CD4-positive, CD25-positive, alpha-beta regulatory T cell (primary cell): ENCODE measurements at places on chromosomes 6 and 20. TPM values are rescaled to one million over a fixed set of nuclear protein-coding genes. Genes with fewer than 3 reads are reported as not detected.

The TGM3 gene
- polyA plus RNA-seq: not detected

The MARCKS gene
- polyA plus RNA-seq: 0.07 TPM

The TMEM200A gene
- polyA plus RNA-seq: 0.95 TPM

The KIF6 gene
- not detected for polyA plus RNA-seq

The SLC22A2 gene
- polyA plus RNA-seq: not detected

The AKAP7 gene
- polyA plus RNA-seq: 16.0 TPM

The PRKN gene
- polyA plus RNA-seq: 3.3 TPM

The TMEM217 gene
- polyA plus RNA-seq: 0.79 TPM

The JPH2 gene
- polyA plus RNA-seq: not detected

The POPDC3 gene
- polyA plus RNA-seq: not detected

The RREB1 gene
- 2.3 TPM for polyA plus RNA-seq

DNA sequence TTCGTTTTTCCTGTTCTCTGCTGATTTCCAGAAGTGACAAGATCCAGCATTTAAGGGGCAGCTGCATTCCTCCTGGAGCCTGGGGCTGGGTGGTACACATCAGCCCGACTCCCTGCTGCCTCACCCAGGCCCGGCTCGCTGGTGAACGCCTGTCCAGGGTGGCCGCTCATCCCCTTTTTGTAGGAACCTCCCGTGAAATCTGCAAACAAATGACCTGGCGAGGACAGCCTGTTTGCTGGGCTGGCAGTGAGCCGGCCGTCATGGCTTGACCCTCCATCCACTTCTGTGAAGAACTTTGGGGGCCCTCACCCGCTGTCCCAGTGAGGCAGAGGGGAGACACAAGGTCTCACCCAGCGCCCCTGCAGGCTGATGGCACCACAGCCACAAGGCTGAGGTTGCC is 39.0 kb downstream of the PYGB start:
- H3K4me1 ChIP-seq: no peaks in the 10 kb centered on the region
- no peak overlapping the region for H3K4me3 ChIP-seq
- no peaks in the 10 kb centered on the region for H3K27me3 ChIP-seq
- peaks cover 67% of the 10 kb centered on the region for H3K36me3 ChIP-seq
- DNase-seq: no peak
- H3K27ac ChIP-seq: no peak overlapping the region

GRCh38 chr6:150198532-150198931 is 55.7 kb downstream of the PPP1R14C start:
- DNase-seq: no peak
- H3K36me3 ChIP-seq: no peaks in the 10 kb centered on the region
- H3K27me3 ChIP-seq: no peaks in the 10 kb centered on the region
- H3K4me3 ChIP-seq: no peak overlapping the region
- no peak overlapping the region for H3K27ac ChIP-seq

GRCh38 chr6:26045065-26045927 is 41.9 kb upstream of the HFE start:
- peaks cover 26% of the 10 kb centered on the region for H3K4me1 ChIP-seq
- H3K36me3 ChIP-seq: no peaks in the 10 kb centered on the region
- H3K4me3 ChIP-seq: peak overlapping the region; percentile 100

- H3K4me3 ChIP-seq: no peak overlapping the region
- H3K36me3 ChIP-seq: no peaks in the 10 kb centered on the region
- DNase-seq: no peak
- no peaks in the 10 kb centered on the region for H3K4me1 ChIP-seq
- no peaks in the 10 kb centered on the region for H3K27me3 ChIP-seq
These were observed 46.4 kb upstream of the COL21A1 start for GRCh38 chr6:56293781-56294180.

GRCh38 chr6:20479060-20479459 is 55.2 kb upstream of the CDKAL1 start:
- H3K36me3 ChIP-seq: peaks cover 38% of the 10 kb centered on the region
- no peaks in the 10 kb centered on the region for H3K4me1 ChIP-seq
- H3K27me3 ChIP-seq: no peaks in the 10 kb centered on the region
- no peak for DNase-seq
- no peak overlapping the region for H3K4me3 ChIP-seq

- H3K4me1 ChIP-seq: no peaks in the 10 kb centered on the region
- peaks cover 15% of the 10 kb centered on the region for H3K27me3 ChIP-seq
These were observed 44.6 kb upstream of the HDDC2 start for GRCh38 chr6:125346201-125346925.

- H3K27ac ChIP-seq: no peak overlapping the region
- H3K4me3 ChIP-seq: no peak overlapping the region
- no peak for DNase-seq
- no peaks in the 10 kb centered on the region for H3K27me3 ChIP-seq
- H3K36me3 ChIP-seq: no peaks in the 10 kb centered on the region
These were observed 125.0 kb upstream of the DOK5 start for GRCh38 chr20:54350415-54350814.

- no peak overlapping the region for H3K4me3 ChIP-seq
- no peaks in the 10 kb centered on the region for H3K36me3 ChIP-seq
- no peaks in the 10 kb centered on the region for H3K4me1 ChIP-seq
- H3K27ac ChIP-seq: no peak overlapping the region
These were observed 129.3 kb upstream of the PDE7B start for GRCh38 chr6:135722190-135722589.

DNA sequence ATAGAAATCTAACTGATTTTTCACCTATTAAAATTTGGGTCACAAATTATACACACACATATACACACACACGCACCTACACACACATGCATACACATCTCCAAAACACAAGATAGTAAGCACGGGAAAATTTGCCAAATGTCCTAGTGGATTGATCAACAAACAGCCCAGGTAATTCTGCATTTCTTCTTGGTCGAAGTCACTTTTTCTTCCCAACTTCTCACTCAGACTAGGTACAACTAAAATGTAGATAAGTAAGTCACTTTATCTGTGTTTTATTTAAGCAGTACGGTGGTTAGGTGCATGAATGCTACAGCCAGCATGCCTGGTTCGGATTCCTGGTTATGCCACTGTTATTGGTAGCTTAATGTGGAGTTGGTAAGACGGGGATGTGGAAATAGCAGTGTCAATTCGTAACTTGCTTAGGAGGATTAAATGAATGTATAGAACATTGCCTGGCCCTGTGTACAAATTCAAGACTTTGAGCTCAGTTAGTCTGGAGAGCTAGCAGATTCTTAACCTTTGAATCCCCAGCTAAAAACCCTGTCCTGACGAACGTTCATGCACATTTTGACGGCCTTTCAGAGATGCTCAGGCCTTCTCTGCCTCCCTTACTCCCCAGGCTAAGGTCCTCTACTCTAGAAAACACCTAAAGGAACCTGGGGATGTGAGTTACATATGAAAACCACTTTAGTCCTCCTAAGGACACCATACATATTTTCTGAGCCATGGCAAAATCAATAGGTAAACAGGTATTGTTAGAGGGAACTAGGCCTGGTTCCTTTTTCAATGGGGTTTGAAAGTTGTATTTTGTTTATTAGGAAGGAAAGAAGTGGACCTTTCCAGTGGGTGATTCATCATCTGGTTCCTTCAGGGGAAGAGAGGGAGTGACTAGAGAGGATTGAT is 50.9 kb downstream of the CYP24A1 start:
- no peak overlapping the region for H3K4me3 ChIP-seq
- H3K4me1 ChIP-seq: no peaks in the 10 kb centered on the region
- no peak for DNase-seq
- no peak overlapping the region for H3K27ac ChIP-seq
- H3K36me3 ChIP-seq: no peaks in the 10 kb centered on the region

- no peak overlapping the region for H3K27ac ChIP-seq
- no peak for DNase-seq
- no peaks in the 10 kb centered on the region for H3K4me1 ChIP-seq
- no peaks in the 10 kb centered on the region for H3K27me3 ChIP-seq
- H3K36me3 ChIP-seq: no peaks in the 10 kb centered on the region
These were observed 265.5 kb downstream of the DLL1 start for GRCh38 chr6:170025341-170025911.

- H3K27me3 ChIP-seq: no peaks in the 10 kb centered on the region
- peaks cover 40% of the 10 kb centered on the region for H3K4me1 ChIP-seq
- H3K36me3 ChIP-seq: peaks cover 19% of the 10 kb centered on the region
- no peak for DNase-seq
- no peak overlapping the region for H3K27ac ChIP-seq
These were observed 4.3 kb downstream of the PSMG4 start for GRCh38 chr6:3263096-3263495.

DNA sequence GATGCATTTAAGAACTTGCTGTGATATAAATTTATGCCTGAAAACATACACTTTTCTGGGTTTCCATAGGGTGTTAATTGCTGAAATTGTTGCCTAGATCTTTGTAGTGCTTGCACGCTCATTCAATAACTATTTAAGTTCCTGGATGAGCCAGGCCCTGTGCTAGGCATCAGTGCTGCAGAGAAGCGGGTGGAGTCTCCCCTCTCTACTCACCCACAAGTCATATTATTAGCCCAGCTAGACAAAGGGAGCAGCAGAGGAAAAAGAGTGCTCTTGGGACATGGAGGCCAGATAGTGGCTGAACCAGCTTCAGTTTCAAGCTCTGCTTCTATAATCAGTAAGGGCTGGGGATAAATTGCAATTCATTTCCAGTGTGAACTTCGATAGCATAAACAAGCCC is 329.1 kb downstream of the TFAP2B start:
- no peak overlapping the region for H3K27ac ChIP-seq
- H3K36me3 ChIP-seq: no peaks in the 10 kb centered on the region
- no peaks in the 10 kb centered on the region for H3K27me3 ChIP-seq
- no peak for DNase-seq
- no peak overlapping the region for H3K4me3 ChIP-seq
- H3K4me1 ChIP-seq: no peaks in the 10 kb centered on the region

DNA sequence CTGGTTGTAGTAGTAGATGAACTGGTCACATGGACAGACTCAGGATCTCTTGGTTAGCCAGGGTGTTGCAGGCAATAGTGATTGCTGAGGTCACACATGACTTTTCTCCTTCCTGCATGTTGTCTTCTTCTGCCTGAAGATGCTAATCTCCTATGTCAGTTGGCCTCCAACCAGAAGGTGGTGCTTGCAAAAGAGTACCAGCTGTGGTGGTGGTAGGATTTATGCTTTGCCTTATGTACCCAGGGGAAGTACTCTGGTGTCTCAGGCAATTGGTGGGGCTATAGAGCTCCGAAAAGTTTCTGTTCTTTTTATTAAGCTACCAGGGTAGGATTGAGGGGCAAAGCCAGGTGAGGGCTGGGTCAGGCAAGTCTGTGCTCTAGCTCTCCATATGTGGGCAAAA is 98.5 kb downstream of the CARMIL1 start:
- no peaks in the 10 kb centered on the region for H3K27me3 ChIP-seq
- no peak overlapping the region for H3K27ac ChIP-seq
- no peaks in the 10 kb centered on the region for H3K36me3 ChIP-seq
- H3K4me3 ChIP-seq: no peak overlapping the region
- H3K4me1 ChIP-seq: no peaks in the 10 kb centered on the region

GRCh38 chr20:60209048-60209447 is 250.8 kb downstream of the CDH26 start:
- no peaks in the 10 kb centered on the region for H3K4me1 ChIP-seq
- H3K36me3 ChIP-seq: no peaks in the 10 kb centered on the region
- DNase-seq: no peak
- no peak overlapping the region for H3K27ac ChIP-seq
- H3K27me3 ChIP-seq: no peaks in the 10 kb centered on the region
- H3K4me3 ChIP-seq: no peak overlapping the region

DNA sequence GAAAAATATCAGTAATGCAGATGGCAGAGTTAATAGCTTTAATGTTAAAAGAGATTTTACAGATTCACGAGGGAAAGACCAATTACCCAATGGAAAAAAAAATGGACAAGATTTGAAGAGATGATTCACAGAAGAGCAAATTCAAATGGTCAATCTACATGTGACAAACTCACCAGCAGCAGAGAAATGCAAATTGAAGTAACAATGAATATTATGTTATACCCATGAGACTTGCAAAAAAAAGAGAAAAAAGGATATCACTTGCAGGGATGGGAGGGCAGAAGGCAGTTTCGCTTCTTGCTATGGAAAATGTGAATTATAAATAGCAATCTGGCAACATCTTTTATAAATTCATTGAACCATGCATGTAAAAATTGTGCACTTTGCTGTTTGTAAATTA is 55.9 kb downstream of the PROKR2 start:
- H3K27me3 ChIP-seq: peaks cover 7% of the 10 kb centered on the region
- H3K4me3 ChIP-seq: no peak overlapping the region
- H3K36me3 ChIP-seq: no peaks in the 10 kb centered on the region
- no peaks in the 10 kb centered on the region for H3K4me1 ChIP-seq

DNA sequence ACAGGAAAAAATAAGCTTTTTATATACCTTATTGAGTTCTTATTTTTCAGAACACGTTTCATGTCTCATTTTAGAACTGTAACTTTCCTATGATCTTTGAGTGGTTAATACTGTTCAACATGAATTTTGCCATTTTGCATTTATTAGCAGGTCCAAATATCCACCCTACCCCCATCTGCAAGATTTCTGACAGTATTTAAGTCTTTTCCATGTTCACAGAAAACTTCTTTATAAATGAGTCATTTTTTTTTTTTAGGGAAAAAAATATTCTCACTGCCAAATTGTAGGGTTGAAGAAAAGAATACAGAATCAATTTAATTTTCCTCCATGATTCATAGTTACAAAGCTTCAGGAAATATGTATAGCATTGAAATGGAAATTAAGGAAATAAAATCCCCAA is 101.8 kb downstream of the COL21A1 start:
- no peak for DNase-seq
- no peaks in the 10 kb centered on the region for H3K36me3 ChIP-seq
- H3K4me1 ChIP-seq: no peaks in the 10 kb centered on the region
- no peaks in the 10 kb centered on the region for H3K27me3 ChIP-seq
- no peak overlapping the region for H3K4me3 ChIP-seq
- H3K27ac ChIP-seq: no peak overlapping the region

GRCh38 chr20:46304361-46304760 is 3.9 kb downstream of the CDH22 start:
- H3K27me3 ChIP-seq: peaks cover 17% of the 10 kb centered on the region
- no peak overlapping the region for H3K27ac ChIP-seq
- no peak overlapping the region for H3K4me3 ChIP-seq

- DNase-seq: peak; percentile 60
- H3K4me3 ChIP-seq: no peak overlapping the region
- H3K36me3 ChIP-seq: no peaks in the 10 kb centered on the region
These were observed 7.2 kb downstream of the PRDM13 start for GRCh38 chr6:99613705-99614429.

GRCh38 chr6:156695742-156696141 is 81.4 kb upstream of the ARID1B start:
- H3K27me3 ChIP-seq: peaks cover 18% of the 10 kb centered on the region
- no peak overlapping the region for H3K27ac ChIP-seq
- DNase-seq: no peak
- H3K4me1 ChIP-seq: no peaks in the 10 kb centered on the region
- H3K4me3 ChIP-seq: no peak overlapping the region

DNA sequence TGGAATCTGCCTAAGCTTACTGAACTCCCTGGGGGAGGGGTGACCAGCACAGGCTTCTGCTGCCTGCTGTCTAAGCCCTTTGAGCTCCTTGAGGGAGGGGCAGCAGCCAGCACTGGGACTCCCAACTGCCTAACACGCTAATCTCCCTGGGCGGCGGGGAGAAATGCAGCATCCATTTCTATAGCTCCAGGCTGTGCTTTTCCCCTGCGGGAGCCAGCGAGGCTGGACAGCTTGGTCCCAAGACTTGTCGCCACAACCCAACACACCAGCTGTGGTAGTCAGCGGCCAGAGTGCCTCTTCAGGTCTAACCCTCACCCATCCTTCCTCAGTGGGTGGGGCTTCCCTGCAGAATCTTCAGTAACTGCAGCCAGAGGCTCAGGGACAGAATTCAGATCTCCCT is 64.6 kb downstream of the VGLL2 start:
- H3K27ac ChIP-seq: no peak overlapping the region
- H3K27me3 ChIP-seq: no peaks in the 10 kb centered on the region
- H3K4me3 ChIP-seq: no peak overlapping the region
- H3K4me1 ChIP-seq: no peaks in the 10 kb centered on the region
- H3K36me3 ChIP-seq: no peaks in the 10 kb centered on the region
- DNase-seq: no peak
